ENCODE measurements at places on chromosomes 3 and 15.

DNA sequence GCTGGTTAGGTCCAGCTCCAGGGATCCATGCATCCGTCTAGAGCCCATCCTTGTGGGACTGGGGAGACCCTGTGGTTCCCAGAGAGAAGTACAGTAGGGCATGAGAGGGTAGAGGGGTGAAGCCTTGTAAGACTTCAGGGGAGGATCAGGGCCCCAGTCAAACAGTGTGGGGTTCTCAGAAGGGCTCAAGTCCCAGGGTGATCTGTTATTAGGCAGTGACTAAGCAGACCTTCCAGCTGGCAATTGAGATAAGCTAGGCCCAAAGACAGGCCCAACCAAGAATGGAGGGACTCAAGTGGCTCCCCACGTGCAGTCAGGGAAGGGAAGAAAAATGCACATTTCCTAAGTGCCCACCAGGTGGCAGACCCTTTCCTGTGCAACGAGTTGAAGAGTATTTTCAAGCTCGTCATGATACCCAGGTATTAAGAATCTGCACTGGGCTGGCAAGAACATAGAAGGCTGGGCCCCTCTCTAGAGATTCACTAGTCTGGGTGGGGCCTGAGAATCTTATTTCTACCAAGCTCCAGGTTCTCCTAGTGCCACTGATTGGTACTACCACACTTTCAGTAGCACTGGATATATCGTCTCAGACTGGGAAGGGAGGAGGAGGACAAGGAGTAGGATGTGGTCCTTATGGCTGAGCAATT, 240.8 kb downstream of the NR1D2 start:
- DNase-seq = peak; percentile 73

GRCh38 chr15:52290800-52291199, 4.8 kb downstream of the MYO5C start:
- DNase-seq = no peak

DNA sequence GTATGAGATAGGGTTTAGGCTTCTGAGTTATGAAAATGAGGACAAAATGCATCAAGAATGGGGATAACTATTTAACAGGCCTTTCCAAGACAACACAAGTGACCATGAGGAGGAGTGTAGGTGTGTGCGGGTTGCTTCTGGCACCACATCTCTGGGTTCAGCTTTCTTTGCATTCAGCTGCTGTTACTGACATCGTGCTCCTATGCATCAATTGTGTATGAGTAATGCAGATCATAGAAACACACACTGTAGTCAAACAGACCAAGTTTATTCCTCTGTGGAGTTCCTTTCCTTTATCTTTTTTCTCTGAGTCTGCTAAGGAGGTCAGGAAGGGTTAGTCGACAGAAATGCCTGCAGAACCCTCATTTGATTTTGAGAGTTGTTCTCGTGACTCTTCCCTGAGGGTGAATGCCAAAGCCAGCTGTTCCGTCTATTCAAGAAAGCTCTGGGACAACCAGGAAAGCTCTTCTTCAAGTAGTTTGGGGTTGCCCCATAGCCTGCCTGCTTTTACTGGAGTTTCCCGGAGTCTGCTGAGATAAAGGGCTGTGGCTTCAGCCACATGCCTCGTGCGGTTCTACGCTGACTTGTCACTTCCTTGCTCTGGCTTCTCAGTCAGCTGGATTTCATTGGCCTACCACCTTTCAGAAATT, 136.7 kb upstream of the TLE3 start:
- peak; percentile 96 for DNase-seq

DNA sequence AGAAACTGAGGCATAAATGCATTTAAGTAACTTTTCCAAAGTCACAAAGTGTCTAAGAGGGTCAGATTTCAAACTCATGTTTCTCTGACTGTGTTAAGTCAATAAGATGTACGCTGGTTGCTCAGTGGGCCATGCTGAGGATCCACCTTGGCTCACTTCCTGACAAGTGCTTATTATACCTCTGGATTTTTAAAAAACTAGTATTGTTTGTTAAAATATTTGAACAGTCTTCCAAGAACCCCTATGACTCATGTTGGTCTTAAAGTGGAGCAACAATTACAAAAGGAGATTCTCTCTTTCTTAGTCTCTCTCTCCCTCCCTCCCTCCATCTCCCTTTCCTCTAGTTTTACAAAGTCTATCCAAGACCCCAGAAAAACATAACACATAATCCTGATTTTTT, 1050.2 kb downstream of the AGBL1 start:
- DNase-seq = peak; percentile 11

- DNase-seq = no peak
Observed at GRCh38 chr3:47581835-47582234, 3.2 kb upstream of the CSPG5 start.

- DNase-seq = no peak
Observed at GRCh38 chr3:30245858-30246622, 360.4 kb upstream of the TGFBR2 start.

GRCh38 chr15:29538044-29538443, 268.4 kb upstream of the NSMCE3 start:
- no peak for DNase-seq

- DNase-seq = no peak
Observed at GRCh38 chr15:65006876-65007275, 17.2 kb upstream of the SPG21 start.

All from AG10803 (cell line).